ENCODE measurements at places on chromosomes 13 and 19.

DNA sequence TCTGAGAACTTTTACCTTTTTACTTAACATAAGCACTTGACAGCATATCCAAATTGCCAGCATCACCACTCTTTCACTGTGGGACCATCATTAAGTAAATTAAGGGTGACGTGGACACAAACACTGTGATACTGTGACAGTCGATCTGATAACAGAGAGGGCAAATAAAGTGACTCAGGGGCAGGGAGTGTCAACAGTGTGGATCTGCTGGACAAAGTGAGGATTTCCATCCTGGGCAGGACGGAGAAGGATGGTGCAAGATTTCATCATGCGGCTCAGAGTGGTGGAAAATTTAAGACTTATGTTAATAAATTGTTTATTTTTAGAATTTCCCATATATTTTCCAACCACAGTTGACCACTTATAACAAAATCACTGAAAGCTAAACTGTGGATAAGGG lies 60.0 kb upstream of the WDFY2 start:
- no peak for DNase-seq

DNA sequence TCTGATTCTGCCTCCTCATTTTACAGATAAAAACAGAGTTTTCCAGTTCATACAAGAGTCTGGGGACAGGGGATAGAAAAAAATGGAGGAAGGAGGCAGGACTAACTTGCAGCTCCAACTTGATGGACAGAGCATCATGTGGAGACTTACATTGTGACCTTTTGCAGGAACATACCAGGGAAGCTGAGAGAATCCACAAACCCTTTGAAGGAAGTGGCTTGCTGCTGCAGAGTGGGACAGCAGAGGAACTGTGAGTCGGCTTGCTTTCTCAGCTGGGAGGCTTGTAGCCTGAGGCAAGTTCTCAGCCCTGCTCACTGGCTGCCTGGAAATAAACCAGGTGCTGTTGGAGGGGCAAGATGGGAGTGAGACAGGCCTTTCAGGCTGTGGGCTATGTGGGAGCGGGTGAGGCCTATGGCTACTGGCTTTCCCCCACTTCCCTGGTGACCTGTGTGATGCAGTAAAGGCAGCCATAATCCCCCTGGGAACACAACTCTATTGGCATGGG lies 614.4 kb downstream of the KCTD12 start:
- no peak for DNase-seq

DNA sequence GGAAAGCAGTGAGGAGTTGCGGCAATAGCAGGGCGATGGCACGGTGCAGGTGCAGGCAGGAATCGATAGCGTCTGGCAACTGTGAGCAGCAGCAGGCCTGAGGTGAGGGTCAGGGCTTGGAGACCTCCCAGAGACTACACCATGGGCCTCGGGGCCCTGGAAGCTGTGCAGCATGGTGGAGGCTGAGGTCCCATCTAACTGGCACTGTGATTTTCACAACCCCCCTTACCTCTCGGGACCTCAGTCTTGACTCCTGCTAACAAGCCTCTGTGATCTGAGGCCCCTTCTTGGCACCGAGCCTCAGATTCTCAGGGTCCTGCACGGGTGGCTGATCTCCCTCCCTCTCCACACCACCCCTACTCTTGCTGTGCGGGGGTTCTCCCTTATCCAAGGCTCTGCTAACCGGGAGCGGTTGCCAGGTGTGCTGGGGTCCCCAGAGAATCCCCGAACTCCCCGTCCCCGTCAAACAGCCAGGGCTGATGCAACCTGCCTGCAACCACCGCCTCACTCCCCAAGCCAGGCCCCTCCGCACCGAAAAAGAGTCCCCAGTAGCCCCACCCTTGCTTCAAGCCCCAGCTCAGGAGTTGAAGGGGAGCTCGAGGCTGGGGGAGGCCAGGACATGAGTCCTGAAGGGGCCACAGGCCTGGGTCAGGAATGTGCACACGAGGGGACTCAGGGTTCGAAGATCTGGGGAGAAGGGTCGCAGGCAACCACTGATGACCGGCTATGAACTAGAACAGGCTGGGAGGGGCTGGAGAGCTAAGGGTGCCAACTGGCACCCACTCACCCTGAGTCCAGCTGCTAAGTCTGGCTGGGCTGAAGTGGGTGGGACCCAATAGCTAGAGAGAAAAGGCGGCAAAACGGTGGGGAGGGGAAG lies 4.8 kb upstream of the ATF5 start:
- DNase-seq = no peak

DNA sequence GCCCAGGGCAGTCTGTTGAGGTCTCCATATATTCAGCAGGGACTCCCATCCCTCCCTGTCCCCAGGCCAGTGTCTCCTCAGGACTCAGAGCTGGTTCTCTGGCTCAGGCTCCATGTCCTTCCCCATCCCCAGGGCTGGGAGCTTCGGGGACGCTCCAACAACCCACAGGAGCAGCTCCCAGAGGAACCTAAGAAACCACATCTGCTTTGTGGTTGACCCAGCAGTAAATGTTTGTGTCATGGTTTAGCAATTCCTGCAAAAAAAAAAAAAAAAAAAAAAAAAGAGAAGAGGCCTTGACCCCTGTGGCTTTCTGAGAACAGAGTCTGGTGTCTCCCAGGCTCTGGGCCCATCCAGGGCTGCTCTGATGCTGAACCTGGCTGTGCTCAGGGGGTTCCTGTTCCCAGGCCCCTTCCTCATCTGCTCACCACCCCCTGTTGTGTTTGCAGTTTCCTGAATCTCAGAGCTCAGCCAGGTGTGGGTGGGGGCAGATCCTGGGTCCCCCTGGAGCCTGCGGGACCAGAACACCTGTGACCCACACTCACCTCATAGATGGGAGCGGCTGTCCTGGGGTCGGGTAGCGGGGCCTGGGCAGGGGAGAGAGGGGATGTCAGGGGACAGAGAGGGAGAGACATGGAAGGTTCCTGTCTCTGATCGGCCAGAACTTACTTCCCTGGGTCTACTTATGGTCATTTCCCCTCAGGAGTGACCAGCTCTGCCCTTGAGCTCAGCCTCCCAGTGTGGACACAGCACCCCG lies 25.2 kb upstream of the CEACAM1 start:
- no peak for DNase-seq

GRCh38 chr13:91813253-91813652 lies 414.8 kb downstream of the GPC5 start:
- DNase-seq = no peak
